CD4-positive, alpha-beta T cell treated with Interleukin-1 beta for 1 hour (primary cell): ENCODE measurements at places on chromosomes 3 and 15.

- DNase-seq = no peak
Observed at GRCh38 chr3:142931222-142931621, 32.3 kb downstream of the PAQR9 start.

- no peak for DNase-seq
Observed at GRCh38 chr3:161454615-161455014, 42.0 kb upstream of the OTOL1 start.

- DNase-seq = no peak
Observed at GRCh38 chr3:12394569-12395271, 89.6 kb upstream of the TSEN2 start.

- DNase-seq = no peak
Observed at GRCh38 chr15:39016706-39017105, 452.1 kb upstream of the RASGRP1 start.

DNA sequence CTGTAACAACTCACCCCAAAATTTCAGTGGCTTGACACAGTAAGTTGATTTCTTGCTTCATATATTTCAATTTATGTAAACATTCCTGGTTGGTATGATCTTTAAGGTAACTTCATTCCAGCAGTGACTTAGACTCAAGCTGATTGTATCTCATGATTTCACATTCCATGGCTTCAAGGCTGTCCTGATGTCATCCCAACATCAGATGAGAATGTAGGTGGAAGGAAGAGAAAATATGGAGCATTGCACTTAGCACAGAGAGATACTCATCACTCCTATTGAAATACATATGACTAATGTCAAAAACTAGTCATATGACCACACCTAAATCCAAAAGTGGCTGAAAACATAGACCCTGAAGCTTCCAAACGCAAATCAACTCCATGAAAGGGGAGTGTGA, 793.8 kb downstream of the TBL1XR1 start:
- no peak for DNase-seq

GRCh38 chr3:37135561-37135960, 38.8 kb downstream of the LRRFIP2 start:
- no peak for DNase-seq

DNA sequence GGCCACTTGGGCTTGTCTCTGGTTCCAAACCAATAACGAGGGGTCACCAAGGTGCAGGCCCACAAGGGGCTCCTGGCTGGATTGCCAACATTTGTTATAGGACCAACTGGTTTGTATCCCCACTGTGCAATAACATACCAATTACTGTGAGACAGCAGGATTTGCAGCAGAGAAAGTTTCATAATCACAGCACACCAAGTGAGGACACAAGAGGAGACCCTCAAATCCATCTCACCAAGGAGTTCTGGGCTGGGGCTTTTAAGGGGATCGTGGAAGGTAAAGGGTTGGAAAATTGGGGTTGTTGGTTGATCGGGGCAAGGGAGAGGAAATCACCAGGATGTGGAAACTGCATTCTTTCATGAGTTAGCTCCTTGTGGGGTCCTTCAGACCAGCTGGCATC, 29.7 kb upstream of the LHFPL4 start:
- DNase-seq = no peak

- DNase-seq = no peak
Observed at GRCh38 chr15:57599296-57599810, 7.6 kb downstream of the MYZAP start.

DNA sequence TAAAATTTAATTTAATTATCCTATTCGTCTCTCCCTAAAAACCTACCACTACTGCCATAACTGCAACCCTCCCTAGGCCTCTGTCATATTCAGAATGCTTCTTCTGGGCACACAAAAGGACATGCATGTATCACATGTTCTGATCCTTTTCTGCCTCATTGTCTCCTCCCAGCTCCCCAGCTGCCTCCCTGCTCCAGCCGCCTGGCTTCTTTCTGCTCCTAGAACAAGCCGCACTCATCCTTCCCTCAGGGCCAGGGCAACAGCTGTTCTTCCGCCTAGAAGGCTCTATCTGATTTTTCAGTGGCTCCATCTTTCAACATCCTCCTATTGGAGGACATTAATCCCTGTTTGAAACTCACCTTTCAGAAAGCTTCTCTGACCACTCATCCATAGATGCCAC, 38.6 kb downstream of the TMED3 start:
- no peak for DNase-seq

GRCh38 chr3:8962226-8962861, 928 bp downstream of the RAD18 start:
- no peak for DNase-seq

- DNase-seq = no peak
Observed at GRCh38 chr3:177474652-177475355, 277.5 kb upstream of the TBL1XR1 start.

DNA sequence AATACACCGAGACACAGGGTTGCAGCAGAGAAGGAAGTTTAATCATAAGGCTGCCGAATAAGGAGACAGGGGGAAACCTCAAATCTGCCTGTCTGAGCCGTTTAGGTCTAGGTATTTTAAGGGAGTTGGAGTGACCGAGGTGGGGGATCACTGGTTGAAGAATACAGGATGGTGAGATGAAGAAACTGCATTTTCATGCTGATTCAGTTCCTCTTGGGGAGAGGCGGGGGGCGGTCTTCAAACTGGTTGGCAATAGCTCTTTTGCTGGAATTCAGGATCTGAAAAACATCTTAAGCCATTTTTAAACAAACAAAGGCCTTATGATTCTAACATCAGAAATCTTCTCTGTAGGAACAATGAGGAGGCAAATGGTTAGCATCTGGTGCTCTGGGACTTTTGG, 699.5 kb upstream of the CFAP20DC start:
- DNase-seq = no peak

DNA sequence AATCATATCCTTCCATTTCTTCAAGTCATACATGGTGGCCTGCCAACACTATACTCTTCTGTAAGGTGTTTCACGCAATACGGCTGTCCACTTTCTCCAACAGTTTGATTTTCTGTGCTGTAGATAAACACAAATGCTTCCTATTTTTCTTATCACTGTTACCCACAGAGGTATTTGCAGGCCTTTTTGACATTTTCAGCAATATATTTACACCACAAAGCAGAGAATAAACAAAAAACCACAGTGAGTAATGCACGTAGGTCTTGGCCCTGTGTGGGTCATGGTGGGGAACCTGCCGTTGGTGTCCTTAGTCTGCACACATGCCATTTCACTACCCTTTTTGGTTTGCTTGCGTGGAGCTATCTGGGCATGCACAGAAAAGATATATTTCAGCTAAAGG, 59.5 kb downstream of the LRRC28 start:
- no peak for DNase-seq

GRCh38 chr15:33084661-33085060, 109.9 kb downstream of the FMN1 start:
- no peak for DNase-seq

GRCh38 chr15:74168711-74169126, 4.8 kb upstream of the ISLR start:
- DNase-seq = no peak

GRCh38 chr3:76869726-76870384, 170.0 kb upstream of the ROBO2 start:
- no peak for DNase-seq

DNA sequence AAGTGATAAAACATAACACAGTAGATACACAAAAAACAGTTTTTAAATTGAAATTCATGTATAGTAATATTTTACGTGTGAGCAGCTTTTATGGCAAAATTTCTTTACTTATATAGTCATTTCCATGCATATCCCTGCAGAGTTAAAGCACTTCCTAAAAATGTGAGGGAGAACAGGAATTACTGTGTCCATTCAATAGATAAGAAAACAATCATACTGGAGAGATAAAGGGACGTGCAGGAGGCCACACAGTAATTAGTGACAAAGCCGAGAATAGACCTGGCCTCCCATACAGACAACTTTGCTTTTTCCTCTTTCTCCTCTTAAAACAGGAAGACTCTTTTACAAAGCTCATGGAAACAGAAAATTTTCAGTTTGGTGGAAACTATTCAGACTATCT, 247.5 kb downstream of the CDIN1 start:
- DNase-seq = no peak

DNA sequence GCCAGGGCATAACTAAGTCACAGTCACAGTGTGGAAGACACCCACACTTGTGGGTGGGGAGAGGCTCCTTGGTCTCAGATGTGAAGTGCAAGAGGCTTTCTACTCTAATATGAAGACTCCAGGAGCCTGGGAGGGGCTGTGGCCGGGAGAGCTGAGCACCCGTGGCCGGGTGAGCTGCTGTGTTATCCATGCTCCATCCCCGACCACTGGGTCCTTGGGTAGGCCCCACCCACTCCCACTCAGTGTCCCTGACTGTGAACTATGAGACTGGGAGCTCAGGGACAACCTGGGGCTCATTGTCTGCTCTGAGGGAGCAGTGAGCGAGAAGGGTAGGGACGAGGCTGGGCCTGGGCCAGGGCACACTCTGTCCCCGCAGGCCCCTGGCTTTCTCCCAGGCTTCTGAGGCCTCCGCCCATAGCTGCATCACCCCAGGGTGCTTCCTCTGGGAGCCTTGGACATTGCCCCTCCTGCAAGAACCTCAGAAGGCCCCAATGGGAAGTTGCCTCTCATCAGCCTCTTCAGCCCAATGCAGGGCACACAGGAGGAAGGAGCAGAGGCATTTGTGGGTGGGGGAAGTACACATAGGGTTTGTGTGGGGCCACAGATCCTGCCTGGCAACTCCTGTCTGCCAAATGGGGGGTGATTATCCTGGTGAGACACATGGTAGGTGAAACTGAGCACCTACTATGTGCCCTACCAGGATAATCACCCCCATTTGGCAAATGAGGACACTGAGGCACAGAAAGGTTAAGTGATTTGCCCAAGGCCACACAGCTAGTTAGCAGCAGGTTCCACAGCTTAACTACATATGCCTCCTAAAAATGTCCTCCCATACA, 2.4 kb downstream of the ANPEP start:
- DNase-seq = peak; percentile 56

GRCh38 chr15:80459818-80460217, 55.6 kb downstream of the ARNT2 start:
- no peak for DNase-seq

DNA sequence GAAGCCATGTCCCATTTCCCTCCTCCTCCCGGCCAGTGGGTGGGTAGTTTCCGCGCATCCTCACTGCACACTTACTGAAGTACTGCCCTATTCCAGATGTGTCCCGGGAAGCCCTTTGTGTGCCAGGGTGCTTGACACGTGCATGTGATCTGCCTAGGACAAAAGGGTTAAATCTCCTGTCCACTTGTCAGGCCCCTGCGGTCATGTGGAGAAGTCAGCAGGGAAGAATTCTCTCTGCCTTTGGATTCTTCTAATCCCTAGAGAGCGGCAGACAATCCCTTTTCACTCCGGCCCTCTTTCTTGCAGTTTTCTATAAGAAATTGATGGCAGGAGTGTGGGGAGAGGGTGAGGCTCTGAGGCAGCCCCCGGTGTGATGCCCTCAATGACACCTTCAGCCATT, 19.8 kb downstream of the ST8SIA2 start:
- DNase-seq = no peak

DNA sequence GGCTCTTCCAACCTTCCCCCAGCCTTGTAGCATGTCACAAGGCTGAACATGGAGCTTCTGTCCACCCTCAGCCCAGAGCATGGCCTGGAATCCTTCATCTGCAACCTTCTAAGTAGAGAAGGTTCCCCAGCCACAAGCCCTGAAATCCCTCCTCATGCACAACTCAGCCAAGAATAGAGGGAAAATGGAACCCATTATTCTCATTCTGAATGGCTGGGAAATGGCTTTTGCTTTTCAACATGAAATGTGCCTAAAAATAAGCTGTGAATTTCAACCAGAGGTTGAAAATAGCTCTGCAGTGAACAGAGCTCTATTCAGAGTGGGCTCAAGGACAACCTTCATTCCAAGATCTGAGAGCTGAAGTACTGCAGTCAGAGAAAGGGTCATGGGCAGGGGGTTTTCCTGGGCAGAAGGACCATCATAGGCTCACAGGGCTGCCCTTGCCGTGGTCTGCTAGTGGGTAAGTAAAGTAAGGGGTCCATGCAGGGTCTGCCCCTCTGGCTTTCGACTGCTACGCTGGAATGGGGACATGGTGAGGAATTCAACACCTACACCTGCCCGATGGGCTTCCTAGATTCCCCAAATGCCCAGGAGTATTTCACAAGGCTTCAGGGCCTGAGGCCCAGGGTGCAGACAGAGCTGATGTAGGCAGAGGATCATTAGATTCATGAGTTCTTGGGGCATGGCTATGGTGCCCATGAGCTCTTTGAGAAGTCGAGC, 35.9 kb downstream of the POC1A start:
- no peak for DNase-seq

DNA sequence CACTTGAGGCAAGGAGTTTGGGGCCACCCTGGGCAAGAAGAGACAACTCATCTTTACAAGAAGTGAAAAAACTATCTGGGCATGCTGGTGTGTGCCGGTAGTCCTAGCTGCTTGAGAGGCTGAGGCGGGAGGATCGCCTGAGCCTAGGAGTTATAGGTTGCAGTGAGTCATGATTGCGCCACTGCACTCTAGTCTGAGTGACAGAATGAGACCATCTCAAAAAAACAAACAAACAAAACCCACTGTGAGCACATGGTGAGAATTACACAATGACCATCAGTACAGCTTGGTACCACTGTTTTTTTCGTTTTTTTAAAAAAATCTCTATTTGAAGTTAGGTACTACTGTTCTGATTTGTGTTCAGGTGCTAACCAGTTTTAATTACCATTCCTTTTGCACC, 13.6 kb downstream of the VPS39 start:
- peak; percentile 4 for DNase-seq

DNA sequence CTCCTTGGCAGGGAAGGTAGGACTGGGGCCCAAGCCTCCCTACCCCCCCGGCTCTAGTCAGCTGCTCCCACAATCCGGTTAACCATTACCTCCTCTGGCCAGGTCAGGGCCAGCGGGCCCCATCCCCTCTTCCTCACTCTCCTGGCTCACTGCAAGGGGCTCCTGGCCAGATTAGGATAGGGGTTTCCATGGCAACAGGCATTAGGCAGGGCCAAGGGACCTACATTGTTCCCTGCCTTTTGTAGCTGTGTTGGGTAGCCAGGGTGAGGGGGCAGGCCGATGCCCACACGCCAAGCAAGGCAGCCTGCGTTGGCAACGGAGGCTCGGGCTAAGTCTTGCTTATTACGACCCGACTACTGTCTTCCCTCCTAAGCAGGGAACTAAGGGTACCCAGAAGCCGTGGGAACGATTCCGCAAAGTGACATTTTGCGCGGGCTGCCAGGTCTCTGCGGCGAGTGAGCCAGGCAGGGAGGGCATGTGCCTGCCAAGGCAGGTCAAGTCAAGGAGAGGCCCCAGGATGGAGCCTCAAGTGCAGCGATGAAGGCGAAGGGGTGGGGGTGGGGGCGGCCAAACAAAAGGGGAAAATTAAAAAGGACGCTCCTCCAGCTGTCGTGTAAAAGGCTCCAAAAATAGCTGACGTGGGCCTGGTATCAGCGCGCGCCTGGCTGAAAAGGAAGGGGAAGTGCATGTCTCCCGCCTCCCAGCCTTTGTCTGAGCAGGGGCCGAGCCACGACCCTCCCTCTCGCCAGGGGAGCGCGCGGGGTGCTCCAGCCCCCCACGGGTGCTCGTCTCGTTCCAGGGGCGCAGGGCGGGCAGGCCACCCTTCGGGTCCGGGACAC, 919 bp downstream of the IDH2 start:
- DNase-seq = peak; percentile 27

GRCh38 chr3:187040516-187041361, 98.6 kb downstream of the RPL39L start:
- no peak for DNase-seq

- DNase-seq = no peak
Observed at GRCh38 chr15:83605111-83605945, 48.6 kb upstream of the ADAMTSL3 start.
